GM23248 (cell line): ENCODE measurements at places on chromosomes 3 and 15. TPM values are rescaled to one million over a fixed set of nuclear protein-coding genes. Genes with fewer than 3 reads are reported as not detected.

DNA sequence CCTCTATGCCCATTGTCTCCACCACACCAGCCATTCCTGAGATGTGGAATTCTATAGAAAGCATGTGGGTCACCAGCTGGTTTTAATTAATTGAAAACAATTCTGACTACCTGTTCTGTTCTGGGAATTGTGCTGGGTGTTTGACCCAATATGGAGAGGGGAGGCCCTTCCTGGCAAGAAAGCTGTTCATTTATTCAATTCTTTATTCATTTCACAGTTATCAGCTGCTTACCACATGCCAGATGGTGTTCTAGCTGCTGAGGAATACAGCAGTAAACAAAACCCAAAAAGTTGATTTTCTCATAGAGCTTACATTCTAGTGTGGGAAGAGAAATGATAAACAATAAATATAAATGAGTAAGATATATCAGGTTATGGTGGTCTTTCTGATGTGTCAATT lies 296.1 kb upstream of the RASGRP1 start:
- DNase-seq = no peak

- DNase-seq = no peak
Measured at GRCh38 chr3:9198899-9199335, 50.5 kb downstream of the SRGAP3 start.

Gene GXYLT2
- 10.0 and 13.2 TPM in 2 replicates for total RNA-seq

GRCh38 chr3:10511809-10512494 lies 6.6 kb upstream of the ATP2B2 start:
- DNase-seq = peak; percentile 82

- no peak for DNase-seq
Measured at GRCh38 chr3:137845666-137846065, 81.6 kb downstream of the SOX14 start.

DNA sequence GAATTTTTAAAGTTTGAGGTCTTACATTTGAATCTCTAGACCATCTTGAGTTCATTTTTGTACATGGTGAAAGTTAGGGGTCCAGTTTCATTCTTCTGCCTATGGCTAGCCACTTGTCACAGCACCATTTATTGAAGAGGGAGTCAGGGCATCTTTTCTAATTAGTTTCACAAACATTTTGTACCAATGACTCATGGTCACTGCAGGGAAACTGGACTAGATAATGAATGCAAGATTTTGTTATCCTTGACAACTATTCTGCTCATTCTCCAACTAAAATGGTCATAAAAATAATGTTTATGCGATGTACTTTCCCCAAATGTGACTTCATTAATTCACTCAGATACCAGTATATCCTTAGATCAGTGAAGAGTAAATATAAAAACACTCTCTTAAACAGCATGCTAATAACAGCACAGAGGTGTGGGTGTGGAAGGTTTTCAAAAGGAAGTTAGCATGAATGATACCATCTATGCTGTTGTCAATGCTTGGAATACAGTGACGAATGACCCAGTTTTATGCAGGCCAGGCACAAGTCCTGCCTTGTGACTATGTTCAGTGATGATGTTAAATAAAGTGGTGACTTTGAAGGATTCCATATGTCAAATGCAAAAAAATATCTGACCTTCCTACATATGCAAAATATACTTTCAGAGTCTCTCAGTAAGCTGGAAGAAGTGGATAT lies 314.9 kb upstream of the TMCO5A start:
- no peak for DNase-seq

- no peak for DNase-seq
Measured at GRCh38 chr3:42050126-42050525, 41.0 kb upstream of the TRAK1 start.

DNA sequence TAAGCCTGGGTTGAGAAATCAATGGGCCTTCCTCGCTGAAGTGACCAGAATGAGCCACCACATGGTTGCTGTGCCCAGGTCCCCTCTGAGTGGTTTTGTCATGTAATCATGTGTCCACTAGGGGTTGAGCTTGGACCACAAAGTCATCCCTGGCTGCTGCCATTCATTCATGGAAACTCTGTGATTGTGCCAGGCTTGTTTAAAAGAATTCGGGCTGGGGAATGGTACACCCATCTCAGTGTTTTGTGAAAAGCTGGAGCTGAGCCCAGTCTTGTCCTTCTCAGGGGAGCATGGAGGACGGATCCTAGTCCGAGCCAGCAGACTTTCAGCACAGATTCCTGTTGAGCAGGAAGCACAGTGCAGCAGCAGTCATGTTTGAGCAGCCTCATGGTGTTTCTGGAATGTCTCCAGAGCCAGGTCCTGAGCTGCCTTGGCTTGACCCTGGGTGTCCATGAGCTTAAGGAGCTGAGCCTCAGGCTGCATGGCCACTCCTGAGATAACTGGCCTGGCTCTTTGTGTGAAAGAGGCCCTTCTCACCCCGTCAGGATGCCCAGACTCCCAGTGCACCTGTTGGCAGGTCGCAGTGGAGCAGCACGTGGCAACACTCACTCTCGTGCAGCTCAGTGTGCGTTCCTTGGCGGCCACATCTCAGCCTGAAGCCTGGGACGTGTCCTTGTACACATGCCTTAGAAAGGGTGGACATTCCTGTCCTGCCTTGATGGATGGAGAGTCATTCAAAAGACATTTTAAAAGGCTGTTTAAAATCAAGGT lies 260.3 kb upstream of the TPM1 start:
- peak; percentile 86 for DNase-seq

GRCh38 chr3:112746675-112747280 lies 99.9 kb downstream of the CD200R1L start:
- DNase-seq = peak; percentile 75

- peak; percentile 76 for DNase-seq
Measured at GRCh38 chr3:11641683-11642430, 1.9 kb downstream of the VGLL4 start.

Gene MYL3
- not detected in 2 replicates for total RNA-seq

DNA sequence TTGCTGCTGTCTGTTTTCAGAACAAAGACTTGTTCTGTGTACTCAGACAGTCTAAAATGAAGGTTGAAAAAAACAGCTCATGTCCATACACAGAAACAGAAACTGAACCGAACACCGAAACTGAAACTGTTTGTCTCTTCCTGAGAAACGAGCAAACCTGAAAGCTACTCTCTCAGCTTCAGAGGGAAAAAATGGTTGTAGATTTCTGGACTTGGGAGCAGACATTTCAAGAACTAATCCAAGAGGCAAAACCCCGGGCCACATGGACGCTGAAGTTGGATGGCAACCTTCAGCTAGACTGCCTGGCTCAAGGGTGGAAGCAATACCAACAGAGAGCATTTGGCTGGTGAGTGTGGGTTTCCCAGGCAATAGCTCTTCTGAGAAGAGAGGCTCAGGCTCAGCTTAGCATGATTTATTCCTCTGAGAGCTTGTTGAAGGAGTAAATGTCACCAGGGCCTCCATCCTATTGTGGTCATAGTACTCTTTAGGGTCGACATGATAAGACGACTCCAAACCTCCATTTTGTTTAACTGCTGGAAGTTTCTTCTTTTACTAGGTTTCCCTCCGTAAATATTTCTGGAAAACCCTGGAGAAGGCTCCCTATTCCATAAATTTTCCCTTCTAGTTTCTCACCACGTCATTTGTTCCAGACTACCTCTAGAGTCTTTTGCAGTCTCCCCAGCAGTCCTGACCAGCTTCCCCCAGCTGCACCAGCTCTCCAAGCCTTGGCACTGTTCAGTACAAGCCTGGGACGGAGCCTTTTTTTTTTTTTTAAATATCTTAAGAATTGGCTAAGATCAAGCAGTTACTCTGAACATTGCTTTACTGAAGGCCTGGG lies at the start of gene RTP4:
Gene RTP4 (plus strand): TSS at position 135 of the 838 bp plus-strand sequence. CDS start 57 bp downstream, at position 192.
- DNase-seq = peak; percentile 72

- DNase-seq = no peak
Measured at GRCh38 chr3:177465257-177465642, 268.0 kb upstream of the TBL1XR1 start.

DNA sequence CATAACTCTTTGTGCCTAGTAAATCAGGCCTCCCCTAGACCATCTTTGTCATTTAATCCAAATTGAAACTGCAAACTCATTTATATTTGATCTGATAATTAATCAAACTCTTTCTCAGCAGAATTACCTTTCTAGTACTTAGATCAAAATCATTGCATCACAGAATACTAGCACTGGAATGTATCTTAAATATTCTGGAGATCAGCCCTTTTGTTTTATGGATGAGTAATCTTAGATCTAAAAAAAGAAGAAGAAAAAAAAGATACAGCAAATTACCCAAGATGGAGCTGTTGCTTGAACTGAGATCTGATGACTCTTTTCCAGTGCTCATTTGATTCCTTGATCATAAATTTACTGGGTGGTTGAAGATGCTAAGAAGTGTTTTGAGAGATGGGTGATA lies 47.9 kb downstream of the NAALADL2 start:
- DNase-seq = peak; percentile 43

Gene TGM5
- total RNA-seq = not detected in 2 replicates
